ENCODE measurements at places on chromosomes 3 and 15. TPM values are rescaled to one million over a fixed set of nuclear protein-coding genes. Genes with fewer than 3 reads are reported as not detected.
A peak's percentile ranks its signal among the peaks of the same experiment; 100 is the strongest.

DNA sequence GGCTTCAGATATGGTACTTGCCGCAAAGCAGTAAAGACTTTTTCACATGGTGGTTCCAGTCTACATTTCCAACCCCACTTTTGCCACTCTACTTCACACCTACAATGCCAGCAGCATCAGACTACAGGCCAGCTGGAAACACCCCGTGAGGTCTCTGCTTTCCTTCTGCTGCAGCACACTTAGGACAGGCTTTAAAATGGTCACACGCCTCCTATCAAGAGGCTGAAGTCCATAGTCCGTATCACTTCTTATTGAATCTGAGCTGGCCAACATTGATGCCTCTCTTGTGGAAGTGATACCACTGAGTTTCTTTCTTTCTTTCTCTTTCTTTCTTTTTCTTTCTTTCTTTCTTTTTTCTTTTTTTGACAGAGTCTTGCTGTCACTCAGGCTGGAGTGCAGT, 59.8 kb downstream of the ZNF860 start:
- no peaks in the 10 kb centered on the region for H3K36me3 ChIP-seq
- DNase-seq, result no peak
- H3K27ac ChIP-seq, result no peak overlapping the region

Gene ENTPD3
- total RNA-seq, result not detected

DNA sequence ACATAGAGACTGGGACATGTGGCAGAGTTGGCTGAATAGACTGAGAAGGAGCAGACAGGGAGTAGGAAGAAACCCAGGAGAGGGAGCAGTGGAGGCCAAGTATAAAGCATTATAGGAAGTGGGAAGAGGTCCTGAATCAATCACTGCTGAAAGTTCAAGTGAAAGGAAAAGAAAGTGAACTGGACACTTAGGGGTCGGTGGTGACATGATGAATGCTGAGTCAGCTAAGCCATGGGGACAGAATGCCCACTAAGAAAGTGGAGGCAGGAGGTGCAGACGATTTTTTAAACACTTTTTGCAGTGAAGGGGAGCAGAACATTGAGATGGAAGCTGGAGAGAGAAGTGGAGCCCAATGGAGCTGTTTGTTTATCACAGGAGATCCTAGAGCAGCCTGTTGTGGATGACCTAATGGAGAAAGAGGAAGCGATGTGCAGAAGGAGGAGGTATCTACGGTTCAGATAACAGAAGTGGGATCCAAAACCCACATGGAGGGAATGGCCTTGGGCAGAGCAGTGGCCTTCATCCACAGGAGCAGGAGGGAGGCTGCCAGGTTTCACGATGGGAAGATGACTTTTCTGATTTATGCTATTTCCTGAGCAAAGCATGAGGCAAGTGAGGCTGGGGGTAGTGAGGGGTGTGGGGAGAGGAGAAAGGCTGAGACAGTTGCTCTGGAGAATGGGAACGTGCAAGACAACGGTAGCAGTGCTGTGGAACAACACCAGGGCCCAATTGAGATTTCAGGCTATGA, 208.2 kb downstream of the RPLP1 start:
- no peaks in the 10 kb centered on the region for H3K36me3 ChIP-seq
- no peak overlapping the region for H3K27ac ChIP-seq
- DNase-seq, result no peak
- no peak overlapping the region for H3K4me3 ChIP-seq

Gene APBA2
- 11.1 TPM for total RNA-seq

Gene ASB14
- total RNA-seq, result not detected

- no peaks in the 10 kb centered on the region for H3K4me1 ChIP-seq
- peaks cover 2% of the 10 kb centered on the region for H3K27me3 ChIP-seq
- peak; percentile 19 for DNase-seq
- no peaks in the 10 kb centered on the region for H3K36me3 ChIP-seq
- H3K4me3 ChIP-seq, result no peak overlapping the region
These were observed 13.2 kb upstream of the TRANK1 start for GRCh38 chr3:36957862-36958686.

DNA sequence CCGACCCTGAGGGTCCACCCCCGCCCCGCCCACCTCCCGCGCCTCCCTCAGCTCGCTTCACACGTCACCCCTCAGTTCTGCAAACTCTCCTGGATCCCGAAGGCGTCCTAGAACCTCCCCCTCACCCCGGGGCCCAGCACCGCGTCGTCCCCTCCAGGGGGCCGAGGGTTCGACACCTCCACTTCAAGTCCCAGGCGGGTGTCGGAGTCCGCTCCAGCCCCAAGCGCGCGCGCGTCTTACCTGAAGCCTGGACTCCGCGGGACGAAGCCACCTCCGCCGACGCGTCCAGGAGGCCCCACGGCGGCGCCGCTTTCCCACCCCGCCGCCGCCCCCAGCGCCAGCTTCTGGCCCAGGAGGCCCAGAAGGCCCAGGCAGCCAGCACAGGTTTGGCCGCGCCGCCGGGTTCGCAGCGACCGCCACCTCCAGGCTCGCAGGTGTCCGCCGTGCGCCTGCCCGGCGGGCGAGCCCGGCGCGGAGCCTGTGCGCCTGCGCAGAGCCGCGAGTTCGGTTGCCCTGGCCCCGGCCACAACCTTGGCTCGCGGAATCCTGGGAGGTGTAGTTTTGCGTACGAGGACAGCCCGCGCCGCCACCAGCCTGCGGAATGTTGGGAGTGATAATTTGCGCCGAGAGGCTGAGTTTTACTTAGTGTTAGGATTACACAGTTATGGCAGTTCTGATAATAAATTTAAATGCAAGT, at the start of gene POMGNT2:
Gene POMGNT2, minus strand, starts transcription at position 484 of the 697 bp plus-strand sequence. CDS start 24,648 bp downstream, outside the sequence.
- no peaks in the 10 kb centered on the region for H3K36me3 ChIP-seq
- peak within 1 kb of the TSS; percentile 62 for H3K4me3 ChIP-seq
- H3K27ac ChIP-seq, result no peak within 1 kb of the TSS
- peaks cover 4% of the 10 kb centered on the region for H3K4me1 ChIP-seq

Gene RBP2
- total RNA-seq, result not detected

- H3K4me1 ChIP-seq, result no peaks in the 10 kb centered on the region
- no peak overlapping the region for H3K27ac ChIP-seq
- no peaks in the 10 kb centered on the region for H3K36me3 ChIP-seq
- no peaks in the 10 kb centered on the region for H3K27me3 ChIP-seq
- no peak for DNase-seq
These were observed 39.6 kb downstream of the VGLL3 start for GRCh38 chr3:86951322-86951721.

DNA sequence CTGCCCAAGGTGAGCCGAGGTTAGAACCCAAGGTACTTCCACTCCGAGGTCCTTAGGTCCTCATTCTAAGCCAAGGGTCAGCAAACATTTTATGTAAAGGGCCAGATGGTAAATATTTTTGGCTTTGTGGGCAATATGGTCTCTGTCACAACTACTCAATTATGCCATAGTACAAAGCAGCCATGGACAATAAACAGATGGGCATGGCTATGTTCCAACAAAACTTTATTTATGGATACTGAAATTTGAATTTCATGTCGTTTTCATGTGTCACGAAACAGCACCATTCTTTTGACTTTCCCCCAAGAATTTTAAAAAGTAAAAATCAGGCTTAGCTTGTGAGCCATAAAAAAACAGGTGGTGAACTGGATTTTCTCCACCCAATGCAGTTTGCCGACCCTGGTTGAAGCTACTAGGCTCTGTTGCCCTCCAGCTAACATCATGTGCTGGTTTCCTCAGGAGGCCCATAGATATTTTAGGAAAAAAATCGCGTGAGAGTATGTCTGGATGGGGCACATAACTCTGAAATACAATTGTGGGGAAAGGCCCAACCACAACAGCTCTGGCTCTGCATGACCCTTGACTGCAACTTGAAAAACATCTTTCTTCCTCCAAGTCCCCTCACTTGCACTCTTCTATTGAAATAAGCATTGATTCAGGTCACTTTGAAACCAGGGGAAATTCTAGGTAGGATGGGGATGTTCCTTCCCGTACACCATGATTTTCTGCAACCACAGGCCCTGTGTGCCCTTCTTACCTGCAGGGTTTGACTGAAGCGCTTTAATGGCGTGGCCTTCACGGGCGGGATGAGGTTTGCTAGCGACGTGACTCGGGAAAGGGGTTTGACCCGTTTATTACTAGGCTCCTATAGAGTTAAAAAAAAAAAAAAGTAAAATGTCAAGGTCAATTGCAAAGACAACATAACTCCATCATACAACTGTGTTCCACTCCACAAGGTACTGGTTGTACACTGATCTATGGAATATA, 28.5 kb downstream of the ARHGEF3 start:
- no peaks in the 10 kb centered on the region for H3K27me3 ChIP-seq
- no peak overlapping the region for H3K4me3 ChIP-seq
- no peaks in the 10 kb centered on the region for H3K4me1 ChIP-seq
- H3K27ac ChIP-seq, result no peak overlapping the region
- no peaks in the 10 kb centered on the region for H3K36me3 ChIP-seq
- DNase-seq, result no peak

Gene ATRIP
- 12.6 TPM for total RNA-seq

DNA sequence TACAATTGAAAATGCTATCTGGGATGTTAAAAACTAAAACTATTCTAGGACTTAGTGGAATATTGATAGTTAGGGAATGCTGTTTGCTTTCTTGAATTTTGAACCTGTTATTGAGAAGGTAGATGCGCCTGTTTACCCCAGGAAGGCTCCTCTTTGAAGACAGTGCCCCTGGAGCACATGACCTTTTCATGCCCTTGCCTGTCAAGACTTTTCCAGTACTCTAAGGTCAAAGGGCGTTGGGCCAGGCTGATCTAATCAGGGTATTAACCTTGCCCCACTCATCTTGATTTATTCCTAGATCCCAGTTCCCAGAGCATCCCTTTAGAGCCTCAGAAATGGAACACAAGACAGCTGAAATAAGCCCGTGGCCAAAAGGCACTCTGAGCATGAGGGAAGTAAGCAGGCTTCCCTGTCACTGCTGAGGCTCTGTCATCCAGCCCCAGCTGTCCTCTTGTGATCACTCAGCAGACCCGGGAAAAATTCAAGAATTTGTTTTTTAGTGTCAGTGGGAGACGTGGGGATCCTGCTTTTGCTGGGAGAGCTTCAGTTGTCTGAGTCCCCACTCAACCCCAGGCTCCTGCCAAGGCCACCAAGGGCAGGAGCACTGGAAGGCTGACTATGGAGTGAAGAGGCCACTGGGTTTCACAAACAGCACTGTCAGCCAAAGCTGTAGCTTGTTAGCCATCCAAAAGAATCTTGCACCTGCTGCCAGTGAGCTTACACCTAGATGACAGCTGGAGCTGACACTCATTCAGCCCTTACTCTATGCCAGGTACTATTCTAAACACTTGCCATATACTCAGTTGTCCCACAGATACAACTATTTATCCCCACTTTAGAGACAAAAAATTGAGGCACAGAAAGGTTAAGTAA, 169.0 kb downstream of the PGPEP1L start:
- no peak for DNase-seq
- peaks cover under 1% of the 10 kb centered on the region for H3K4me1 ChIP-seq
- no peak overlapping the region for H3K27ac ChIP-seq
- H3K4me3 ChIP-seq, result no peak overlapping the region
- no peaks in the 10 kb centered on the region for H3K36me3 ChIP-seq

Gene CTXND1
- total RNA-seq, result not detected

Gene GNL3
- total RNA-seq, result 109 TPM

Gene SCAANT1
- total RNA-seq, result not detected

GRCh38 chr3:170792471-170792870, 77.5 kb downstream of the RPL22L1 start:
- peak; percentile 48 for DNase-seq
- H3K4me3 ChIP-seq, result no peak overlapping the region
- H3K36me3 ChIP-seq, result no peaks in the 10 kb centered on the region
- H3K4me1 ChIP-seq, result no peaks in the 10 kb centered on the region
- H3K27me3 ChIP-seq, result no peaks in the 10 kb centered on the region
- no peak overlapping the region for H3K27ac ChIP-seq

GRCh38 chr15:101013769-101014675, 94.9 kb downstream of the LRRK1 start:
- no peak overlapping the region for H3K4me3 ChIP-seq
- no peaks in the 10 kb centered on the region for H3K4me1 ChIP-seq
- peaks cover 12% of the 10 kb centered on the region for H3K36me3 ChIP-seq
- no peak overlapping the region for H3K27ac ChIP-seq

Gene CHRM5
- not detected for total RNA-seq

Gene B3GNT5
- total RNA-seq, result 29.4 TPM

DNA sequence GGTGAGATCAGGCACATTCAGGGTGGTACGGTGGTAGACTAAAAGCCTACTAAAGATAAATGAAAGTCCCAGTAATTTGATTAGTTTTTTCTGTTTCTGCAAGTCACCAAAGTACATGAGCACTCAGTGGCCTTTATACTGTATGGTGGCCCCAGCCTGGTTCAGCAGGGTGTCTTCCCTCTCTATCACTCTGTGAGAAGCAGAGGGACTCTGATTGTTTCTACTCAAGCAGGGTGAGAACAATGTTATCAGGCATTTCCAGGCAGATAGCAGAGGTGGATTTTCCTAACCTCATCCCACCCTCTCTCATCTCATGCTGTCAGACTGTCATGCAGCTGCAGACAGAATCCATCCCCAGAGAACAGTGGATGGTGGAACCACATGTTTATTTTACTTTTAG, 71.5 kb upstream of the BFSP2 start:
- no peak overlapping the region for H3K4me3 ChIP-seq
- no peak overlapping the region for H3K27ac ChIP-seq
- DNase-seq, result no peak
- peaks cover 7% of the 10 kb centered on the region for H3K27me3 ChIP-seq

DNA sequence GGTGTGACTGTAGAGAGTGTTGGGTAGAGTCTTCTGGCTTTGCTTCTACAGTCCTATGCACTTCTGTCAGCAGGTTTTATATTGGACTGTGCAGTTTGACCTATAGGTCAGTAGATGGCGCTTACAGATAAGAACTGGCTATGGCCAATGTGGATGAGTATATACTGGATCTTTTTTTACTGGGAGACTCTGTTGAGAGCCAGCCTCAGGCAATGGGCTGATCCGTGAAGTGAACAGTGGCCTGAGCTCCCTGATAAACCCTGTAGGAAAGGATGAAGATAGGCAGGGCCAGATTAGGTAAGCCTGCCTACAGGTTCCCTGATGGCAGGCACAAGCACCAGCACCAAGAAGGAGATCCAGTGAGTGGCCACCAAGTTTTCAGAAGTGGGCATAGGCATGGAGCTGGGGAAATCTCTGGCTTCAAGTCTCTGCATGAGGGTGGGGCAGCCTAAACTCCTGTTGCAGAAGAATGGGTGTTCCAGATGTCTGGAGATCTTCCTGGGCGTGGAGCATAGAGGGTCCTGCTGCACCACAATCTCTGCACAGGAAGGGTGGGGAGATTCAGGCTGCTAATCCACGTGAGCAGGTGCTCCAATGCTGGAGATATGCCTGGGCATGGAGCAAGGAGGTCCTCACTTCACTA, 326.0 kb upstream of the SGO1 start:
- H3K27ac ChIP-seq, result no peak overlapping the region
- H3K4me1 ChIP-seq, result no peaks in the 10 kb centered on the region
- no peaks in the 10 kb centered on the region for H3K36me3 ChIP-seq
- DNase-seq, result peak; percentile 51

GRCh38 chr15:57785959-57786358, 79.4 kb downstream of the POLR2M start:
- no peaks in the 10 kb centered on the region for H3K36me3 ChIP-seq
- DNase-seq, result no peak
- peaks cover 16% of the 10 kb centered on the region for H3K4me1 ChIP-seq
